ENCODE measurements at places on chromosomes 12 and 14.

DNA sequence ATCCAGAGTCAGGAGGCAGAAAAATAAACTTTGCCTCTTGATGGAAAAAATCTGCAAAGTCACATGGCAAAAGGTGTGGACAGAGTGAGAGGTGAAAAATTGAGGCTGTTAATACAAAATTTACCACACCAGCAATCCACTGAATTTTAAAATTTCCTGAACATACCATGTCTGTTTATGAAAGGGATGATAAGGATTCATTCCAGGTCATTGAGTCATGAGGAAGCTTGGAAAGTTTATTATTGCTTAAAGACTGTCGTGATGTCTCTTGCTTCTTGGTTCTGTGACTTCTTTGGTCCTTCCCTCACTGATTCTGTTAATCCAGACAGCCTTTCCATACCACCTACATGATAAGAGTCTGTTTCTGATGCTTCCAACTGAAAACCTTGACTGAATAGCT lies 73.2 kb downstream of the TTC6 start:
- DNase-seq, result no peak

DNA sequence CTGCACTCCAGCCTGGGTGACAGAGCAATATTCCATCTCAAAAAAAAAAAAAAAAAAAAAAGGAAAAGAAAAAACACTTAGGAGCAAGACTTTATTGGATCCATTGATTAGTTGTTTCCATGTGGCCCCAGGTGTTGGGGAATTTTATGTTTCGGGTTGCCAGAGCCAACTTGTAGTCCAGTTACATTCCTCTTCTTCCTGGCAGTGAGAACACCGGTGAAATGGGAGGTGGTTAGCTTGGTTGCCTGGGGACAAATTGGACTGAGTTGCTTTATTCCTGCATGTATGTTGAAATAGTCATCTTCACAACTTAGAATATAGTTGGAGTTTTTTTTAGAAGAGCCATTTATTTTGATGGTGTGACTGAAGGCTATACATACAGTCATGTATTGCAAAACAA lies 12.6 kb downstream of the RCOR1 start:
- DNase-seq, result no peak

- peak; percentile 17 for DNase-seq
These were observed 27.9 kb upstream of the MYF6 start for GRCh38 chr12:80679346-80680131.

DNA sequence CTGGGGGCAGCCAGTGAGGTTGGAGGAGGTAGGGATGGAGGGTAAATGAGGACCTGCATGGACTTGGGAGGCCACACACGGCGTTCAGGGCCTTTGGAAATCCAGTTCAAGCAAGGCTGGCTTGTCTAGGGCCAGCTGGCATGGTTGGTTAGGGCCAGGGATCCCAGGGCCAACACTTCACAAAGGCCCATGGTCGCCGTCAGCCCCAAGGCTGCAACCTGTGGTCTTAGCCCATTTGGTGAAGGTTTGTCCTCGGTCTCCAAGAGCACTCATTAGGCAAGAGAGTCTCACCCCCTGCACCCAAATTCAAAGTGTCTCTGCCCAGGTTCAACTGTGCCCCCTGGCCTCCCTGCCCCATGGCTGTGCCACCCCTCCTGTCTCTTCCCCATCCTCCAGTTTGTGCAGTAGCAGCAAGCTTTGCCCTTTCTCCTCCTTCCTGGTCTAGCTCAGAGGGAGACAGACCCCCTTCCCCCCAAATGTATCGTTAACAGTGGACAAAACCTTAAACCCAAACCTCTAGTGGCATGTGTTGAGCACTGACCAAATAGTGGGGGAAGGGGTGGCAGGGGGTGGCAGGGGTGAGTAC lies 94.1 kb downstream of the NINJ2 start:
- DNase-seq, result no peak

- DNase-seq, result no peak
These were observed 3.4 kb upstream of the HOXC9 start for GRCh38 chr12:53996240-53997203.

GRCh38 chr12:49368240-49368600 lies 958 bp downstream of the SPATS2 start:
- DNase-seq, result no peak

GRCh38 chr14:24297190-24297964 lies 2.2 kb downstream of the DHRS1 start:
- peak; percentile 26 for DNase-seq

GRCh38 chr12:6241495-6241894 lies 41.3 kb downstream of the CD9 start:
- no peak for DNase-seq

GRCh38 chr12:2984249-2984648 lies 25.1 kb downstream of the TEAD4 start:
- no peak for DNase-seq

GRCh38 chr12:124588751-124589267 lies 21.4 kb upstream of the NCOR2 start:
- no peak for DNase-seq

DNA sequence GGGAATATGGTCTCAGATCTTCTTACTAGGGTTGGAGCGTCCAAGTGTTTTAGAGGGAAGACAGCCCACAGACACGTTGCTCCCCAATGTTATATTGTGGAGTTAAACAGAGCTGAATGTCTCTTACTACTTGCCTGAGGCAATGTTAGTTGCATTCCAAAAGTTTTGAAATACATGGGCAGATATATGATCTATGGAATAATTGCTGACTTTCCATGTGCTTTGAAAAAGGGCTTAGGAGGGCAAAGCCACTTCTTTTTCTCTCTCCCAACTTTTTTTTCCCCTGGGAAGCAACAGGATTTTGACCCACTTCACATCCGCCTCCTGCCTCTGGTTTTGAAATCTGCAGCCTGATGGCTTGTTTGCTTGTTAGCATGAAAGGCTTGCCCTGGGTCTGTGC lies 33.7 kb upstream of the PAX9 start:
- DNase-seq, result no peak
